ENCODE measurements at places on chromosomes 13 and 19. TPM values are rescaled to one million over a fixed set of nuclear protein-coding genes. Genes with fewer than 3 reads are reported as not detected.

DNA sequence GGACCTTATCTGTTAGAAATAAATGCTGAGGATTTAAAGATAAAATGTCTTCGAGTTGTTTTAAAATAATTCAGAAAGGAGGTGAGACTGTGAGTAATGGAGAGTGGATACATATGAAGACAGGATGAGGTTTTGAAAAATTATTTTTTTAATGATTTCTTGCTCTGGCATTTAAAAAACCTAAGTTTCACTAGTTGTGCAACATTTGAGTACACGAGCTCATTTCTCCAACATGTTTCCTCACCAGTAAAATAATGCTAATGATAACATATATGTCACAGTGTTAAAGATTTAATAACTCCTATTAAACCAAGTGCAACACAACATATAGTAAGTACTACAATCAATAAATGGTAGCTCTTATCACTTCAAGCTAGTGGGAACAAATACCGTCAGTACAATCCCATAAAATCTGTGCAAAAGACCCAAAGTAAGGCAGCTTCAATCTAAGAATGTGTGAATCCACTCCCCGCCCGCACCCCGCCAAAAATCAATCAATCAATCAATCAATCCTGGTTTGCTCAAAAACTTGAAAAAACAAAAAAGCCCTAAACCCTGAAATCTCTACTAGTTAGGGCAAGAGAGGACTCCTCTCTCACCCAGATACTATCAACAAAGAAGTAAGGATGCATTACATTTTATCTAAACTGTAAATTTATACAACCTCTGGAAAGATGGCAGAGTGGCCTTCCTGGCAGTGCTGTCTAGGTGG is 1.3 kb downstream of the ALG5 start:
- DNase-seq = no peak

DNA sequence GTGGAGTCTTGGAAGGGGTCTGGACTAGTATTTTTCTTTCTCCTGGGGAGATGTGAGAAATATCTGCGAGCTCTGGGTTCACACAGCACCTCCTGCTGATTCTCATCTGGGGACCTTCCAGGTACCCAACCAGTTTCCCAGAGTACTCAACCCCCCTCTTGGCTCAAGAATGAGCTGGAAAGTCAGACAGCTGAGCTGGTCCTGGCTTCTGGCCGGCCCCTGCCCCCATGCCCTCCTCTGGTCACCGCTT is 2.2 kb upstream of the PDE4A start:
- no peak for DNase-seq

GRCh38 chr13:55160867-55161266 is 1979.9 kb upstream of the PRR20A start:
- no peak for DNase-seq

GRCh38 chr13:49731766-49732165 is 40.5 kb upstream of the EBPL start:
- no peak for DNase-seq

GRCh38 chr13:45695198-45695730 is 6.9 kb upstream of the CBY2 start:
- no peak for DNase-seq

Gene ITGBL1
- 14.9 TPM for polyA plus RNA-seq

Gene PPFIA3
- 8.2 TPM for polyA plus RNA-seq

Gene CALR3
- not detected for polyA plus RNA-seq

Gene LRRC63
- 0.18 TPM for polyA plus RNA-seq

Gene TMPRSS9
- 0.17 TPM for polyA plus RNA-seq

Measured in left renal pelvis (tissue), 4 donors.